ENCODE measurements at places on chromosomes 4 and X.

DNA sequence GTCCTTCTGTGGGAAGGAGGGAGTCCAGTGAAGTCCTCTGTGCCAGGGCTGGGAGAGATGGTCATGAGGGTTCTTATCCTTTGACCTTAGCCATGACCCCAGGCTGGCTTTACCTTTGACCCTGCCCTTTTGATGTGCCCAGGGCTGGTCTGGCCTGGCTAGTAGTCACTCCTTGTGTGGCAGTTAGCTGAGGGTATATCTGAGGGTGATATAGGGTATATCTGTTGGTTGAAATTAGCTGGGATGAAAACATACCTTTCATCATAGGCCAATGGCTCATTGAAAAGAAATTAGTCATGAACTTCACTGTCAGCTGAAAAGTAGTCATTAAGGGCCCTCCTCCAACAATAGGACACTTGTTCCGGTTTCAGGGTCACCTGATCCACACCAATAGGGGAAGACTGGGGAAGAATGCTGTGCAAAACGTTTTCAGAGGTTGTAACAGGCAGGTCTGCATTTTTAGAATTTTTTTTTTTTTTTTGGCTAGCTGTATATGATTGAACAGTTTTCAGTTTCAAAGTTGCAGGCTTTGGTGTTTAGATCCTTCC lies 74.6 kb upstream of the STOX2 start:
- no peak for DNase-seq

DNA sequence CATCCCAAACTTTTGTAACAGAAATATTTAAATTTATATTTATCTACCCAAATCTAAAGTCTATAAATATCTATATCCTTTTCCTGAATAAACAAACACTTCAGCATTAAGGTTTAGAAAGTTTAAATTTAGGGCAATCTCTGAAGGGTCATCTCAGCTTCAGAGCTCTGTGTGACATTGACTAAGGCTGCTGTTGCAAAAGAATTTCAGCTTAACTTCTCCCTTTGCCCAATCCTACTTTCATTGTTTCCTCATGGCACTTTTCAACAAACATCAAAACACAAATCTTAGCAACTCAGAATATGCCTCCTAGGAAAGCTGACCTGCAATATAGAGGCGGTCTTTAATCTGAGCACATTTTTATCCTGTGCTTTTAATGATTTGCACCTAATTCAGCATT lies 79.7 kb upstream of the BANK1 start:
- no peak for DNase-seq

- DNase-seq = no peak
Observed at GRCh38 chr4:4259484-4260100, 11.6 kb upstream of the TMEM128 start.

DNA sequence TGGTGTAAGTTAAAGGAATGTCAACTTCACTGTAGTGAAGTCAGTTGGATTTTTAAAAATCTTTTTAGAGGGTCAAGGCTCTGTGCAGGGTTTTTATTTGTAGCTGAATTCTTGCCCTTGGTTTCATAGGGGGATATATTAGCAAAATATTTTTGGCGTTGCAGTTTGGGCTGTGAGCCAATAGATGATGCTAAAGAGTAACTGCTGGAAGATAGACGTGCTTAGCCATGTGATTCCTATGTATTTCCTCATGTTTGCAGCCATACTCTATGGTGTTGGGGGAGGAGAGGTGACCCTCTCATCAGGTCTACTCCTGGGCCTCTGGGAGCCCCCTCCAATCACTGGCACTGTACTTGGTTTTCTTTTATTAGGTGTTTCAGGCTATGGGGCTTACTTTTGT lies 246.7 kb upstream of the ARHGAP24 start:
- no peak for DNase-seq

GRCh38 chr4:45062935-45063545 lies 336.7 kb upstream of the GNPDA2 start:
- DNase-seq = no peak

GRCh38 chr4:2511645-2512131 lies 24.8 kb upstream of the FAM193A start:
- DNase-seq = no peak

DNA sequence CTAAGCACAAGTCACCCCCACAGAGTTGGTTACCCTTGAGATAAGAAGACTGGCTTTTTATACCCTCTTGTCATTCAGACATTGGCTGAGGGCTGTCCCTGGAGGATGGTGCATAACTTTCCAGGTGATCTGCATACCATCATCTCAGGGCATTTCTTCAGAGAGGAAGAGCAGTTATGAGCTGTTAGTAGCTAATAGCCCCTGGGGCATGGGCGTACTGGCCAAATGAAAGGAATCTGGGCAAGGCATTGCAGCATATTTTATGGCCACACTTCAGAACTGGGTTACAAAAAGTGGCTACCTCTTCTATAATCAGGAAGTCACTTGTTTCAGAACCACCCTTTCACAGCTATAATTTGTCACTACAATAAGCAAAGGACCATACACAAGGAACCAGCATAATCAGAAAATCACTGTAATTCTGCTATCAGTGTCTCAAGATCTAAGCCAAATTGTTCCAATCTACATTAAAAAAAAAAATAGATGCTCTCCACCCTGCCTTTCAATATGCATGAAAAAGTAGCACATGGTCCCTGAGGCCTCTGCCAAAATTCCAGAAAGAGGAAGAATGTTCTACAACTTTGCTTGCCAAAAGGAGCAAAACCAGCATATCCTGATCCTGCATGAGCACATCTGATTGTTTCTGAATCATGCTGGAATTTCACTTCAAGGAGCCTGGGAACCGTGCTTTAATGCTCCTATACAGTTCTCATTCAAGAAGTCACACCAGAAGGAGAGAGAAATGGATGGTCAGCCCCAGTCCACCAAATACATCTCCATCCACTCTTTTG lies 92.0 kb downstream of the TMEM144 start:
- DNase-seq = no peak

GRCh38 chrX:110012818-110013485 lies 10.0 kb downstream of the TMEM164 start:
- DNase-seq = no peak

DNA sequence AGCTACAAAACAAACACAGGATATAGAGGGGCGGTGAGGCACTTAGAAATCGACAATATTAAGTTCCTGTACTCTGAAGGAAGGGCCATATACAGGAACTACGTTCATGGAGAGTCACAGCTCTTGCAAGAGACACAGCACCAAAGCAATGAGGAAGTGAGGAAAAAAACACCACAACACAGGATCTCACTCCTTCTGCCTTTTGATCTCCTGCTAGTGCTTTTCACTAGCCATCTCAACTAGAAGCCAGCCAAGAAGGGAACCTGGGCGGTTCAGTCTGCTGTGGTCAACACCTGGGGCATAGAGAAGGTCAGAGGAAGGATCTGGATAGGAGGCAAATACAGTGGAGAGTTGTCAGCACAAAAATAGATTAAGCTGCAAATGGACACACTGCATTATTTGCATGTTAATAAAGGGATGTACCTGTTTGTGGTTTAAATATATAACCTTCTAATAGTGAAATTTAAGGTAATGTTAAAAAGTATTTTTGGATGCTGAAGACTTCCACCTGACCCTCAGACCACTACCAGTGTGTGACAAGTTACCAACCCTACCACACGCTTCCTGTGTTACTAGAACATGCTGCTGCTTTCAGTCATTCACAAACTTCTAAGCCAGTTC lies 104.6 kb downstream of the DTHD1 start:
- DNase-seq = no peak

Data from activated CD4-positive, CD25-positive, alpha-beta regulatory T cell treated with anti-CD3 and anti-CD28 coated beads, Interleukin-2, amount 50 U/mL, for 72 hours (primary cell).